Cerebellar nuclear complex (tissue), 1 donor: ENCODE measurements at places on chromosomes 11 and 22.

DNA sequence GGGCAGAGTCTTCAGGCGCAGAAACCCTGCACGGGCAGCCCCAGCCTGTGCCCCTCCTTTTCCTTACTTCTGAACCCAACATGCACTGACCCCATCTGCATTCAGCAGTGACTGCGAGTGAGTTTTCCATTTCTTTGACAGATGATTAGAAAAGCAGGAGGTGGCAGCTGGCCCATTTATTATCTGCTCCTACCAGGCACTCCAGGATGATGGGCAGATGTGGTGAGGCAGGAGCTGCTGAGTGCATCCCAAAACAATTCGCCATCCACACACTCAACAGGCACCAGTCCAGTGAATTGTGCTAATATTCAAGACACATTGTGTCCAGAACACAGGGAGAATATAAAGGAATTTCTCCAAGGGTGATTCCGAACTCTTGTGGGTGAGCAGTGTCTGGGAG, 208.5 kb downstream of the TENM4 start:
- no peak for DNase-seq

DNA sequence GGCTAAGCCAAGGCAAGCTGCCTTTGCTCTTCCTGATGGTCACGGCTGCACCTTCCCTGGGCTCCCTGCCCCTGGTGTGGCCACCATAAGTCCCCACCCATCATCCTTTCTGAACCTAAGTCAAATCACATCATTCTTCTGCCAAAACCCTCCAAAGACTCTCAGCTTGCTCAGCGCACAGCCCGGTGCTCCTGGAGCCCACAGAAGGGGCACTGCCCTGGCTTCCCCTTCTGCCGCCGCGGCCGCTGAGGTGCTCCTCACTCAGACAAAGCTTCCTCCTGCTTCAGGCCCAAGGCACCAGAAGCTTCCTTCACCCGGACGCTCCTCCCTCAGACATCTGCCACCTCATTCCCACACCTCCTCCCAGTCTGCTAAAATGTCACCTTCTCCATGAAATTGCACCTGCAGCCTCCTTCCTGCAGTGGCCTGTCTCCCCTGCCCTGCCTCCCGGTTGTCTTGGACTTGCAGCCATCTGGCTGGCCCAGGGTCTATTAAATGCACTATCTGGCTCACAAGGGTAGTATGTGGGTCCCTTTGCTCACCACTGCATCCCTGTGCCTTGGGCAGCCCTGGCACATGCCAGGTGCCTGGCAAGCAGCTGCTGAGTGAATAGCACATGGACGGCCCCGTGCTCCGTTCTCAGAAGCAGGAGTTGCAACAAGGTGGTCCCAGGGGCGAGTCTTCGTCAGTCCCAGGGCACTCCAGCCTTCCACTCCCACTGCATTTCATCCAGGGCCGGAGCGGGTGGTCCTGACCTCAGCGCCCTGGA, 108.2 kb downstream of the WNT7B start:
- DNase-seq, result no peak

GRCh38 chr11:73175551-73176144, 33.5 kb upstream of the FCHSD2 start:
- DNase-seq, result no peak

DNA sequence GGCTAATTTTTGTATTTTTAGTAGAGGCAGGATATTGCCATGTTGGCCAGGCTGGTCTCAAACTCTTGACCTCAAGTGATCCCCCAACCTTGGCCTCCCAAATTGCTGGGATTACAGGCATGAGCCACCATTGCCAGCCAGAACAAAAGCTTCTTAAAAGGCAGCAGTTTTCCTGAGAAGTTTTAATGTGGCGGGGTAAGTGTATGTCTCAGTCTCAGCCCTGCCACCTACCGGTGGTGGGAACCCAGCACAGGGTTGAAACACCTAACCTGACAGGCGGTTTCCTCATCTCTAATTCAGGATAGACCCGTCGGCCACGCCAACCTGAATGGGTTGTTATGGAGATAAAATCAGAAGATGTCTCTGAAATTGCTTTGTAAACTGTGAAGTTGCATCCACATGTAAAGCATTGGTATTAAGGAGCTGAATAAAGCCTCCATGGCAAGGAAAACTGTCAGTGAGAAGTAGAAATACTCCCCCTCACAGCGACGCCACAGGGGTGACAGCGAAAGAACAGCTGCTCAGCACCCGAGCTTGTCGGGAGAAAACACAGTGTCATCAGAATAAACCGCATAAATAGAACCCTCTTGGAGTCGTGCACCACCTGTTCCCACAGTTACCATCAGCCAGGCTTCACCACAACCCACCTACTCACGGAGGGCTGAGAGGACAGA, 165.9 kb upstream of the NCAM1 start:
- no peak for DNase-seq

- no peak for DNase-seq
Measured at GRCh38 chr11:118914178-118914918, 11.4 kb downstream of the BCL9L start.

DNA sequence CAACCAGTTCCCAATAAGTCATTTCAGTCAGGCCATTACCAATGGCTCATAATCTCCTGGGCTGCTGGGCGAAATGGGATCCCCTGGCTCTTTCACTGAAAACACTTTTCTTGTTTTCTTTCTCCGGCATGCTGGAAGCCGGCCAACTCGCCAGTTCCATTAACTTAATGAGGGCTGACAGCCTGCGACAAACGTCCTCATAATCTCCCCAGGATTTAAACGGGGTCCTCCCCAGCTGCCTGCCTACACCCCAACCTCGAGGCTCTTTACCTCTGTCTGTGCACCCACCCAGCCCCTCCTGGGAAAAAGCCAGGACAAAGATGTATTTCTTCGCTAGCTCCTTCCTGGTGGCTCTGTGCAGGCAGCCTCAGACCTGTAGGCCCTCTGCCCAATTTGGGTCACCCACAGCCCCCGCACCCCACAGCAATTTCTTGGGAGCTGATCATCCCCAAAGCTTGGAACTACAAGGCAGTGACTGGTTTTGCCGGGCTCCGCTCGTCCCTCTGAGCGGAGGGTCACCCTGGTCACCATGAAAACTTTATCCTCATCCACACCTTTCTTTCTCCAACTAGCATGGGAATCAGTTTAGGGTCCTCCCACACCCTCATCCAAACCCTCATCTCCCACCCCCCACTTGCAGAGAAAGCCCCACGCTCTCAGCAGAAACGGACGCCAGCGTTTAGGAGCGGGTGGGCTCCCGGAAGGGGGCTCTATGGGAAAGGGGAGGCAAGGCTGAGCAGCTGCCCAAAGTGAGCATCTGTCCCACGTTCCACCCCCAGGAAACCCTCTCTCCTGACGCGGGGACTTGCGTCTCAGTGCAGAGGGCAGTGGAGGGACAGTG, 51.1 kb upstream of the KCNQ1OT1 start:
- no peak for DNase-seq
